Suprapubic skin (tissue), 4 donors: ENCODE measurements at places on chromosomes 7 and 10. TPM values are rescaled to one million over a fixed set of nuclear protein-coding genes. Genes with fewer than 3 reads are reported as not detected.

ANKRD22 gene
- total RNA-seq = 19.6 TPM

CCDC172 gene
- not detected for total RNA-seq

AKR1B15 gene
- not detected for total RNA-seq

DNA sequence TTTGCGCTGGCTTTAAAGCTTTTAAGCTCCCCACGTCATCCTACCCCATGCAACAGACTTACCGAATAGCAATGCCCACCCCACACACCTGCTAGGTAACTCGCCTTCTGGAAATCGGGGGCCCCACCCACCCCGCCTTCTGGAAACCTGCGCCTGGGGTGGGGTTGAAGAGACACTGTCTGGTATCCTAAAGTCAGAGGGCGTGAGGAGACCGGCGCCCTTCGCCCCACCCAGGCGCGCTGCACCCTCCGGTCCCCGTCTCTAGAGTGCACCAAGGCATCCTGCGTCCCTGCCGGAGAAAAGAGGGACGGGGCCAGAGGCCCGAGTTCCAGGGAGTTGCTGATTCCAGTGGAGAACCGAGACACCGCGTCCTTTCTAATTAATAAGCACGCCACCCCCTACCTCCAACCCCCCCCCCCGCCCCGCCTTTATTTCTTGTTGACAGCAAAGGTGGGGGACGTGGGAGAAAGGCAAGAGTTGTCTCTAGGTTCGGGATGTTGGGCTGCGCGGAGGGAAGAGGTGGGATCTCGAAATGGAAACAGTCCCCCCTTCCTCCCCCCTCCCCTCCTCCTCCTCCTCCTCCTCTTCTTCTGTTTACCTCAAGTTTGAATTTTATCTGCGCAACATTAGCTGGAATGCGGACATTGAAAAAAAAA, 220.9 kb upstream of the MKLN1 start:
- DNase-seq = peak; percentile 82

GRCh38 chr7:152313831-152314604, 121.8 kb downstream of the KMT2C start:
- DNase-seq = no peak
